Activated naive CD4-positive, alpha-beta T cell treated with Interleukin-2 at 50 U/mL for 16 hours (primary cell): ENCODE measurements at places on chromosomes 6 and 20.

DNA sequence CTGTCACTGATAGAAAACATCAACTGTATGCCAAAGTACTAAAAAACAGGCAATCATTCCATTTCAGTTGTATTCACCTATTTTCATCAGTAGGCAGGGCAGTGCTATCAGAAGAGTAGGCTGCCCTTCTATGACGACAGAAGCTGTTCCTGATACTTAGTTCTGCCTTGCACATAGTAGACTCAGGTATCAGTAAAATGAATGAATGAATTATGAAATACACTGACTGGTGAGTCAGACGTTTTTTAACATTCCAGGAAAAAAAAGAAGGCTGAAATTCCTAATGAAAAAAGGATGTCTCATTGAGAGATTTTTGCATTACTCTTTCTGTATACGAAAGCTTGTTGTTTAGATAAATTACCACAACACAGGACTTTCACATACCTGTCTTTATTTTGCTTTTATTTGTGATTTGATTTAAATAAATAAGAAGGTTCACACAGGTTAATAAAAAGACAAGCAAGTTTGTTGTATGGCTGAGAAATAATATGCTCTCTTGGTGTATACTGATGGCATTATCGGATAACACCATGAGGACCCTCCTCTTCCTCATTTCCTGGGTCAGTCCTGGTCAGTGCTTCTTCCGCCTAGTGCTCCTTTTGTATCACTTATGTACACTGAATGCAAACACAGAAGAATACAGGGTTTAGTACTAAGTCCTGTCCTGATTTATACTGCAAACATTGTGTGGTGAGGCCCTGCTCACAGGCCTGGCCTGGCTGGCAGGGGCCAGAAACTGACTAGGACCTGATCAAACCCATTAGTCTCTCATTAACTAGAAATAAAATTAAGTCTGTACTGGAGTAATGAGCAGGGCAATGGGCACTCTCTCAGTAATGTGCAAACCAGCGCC, 39.4 kb upstream of the SPDEF start:
- no peak for DNase-seq

DNA sequence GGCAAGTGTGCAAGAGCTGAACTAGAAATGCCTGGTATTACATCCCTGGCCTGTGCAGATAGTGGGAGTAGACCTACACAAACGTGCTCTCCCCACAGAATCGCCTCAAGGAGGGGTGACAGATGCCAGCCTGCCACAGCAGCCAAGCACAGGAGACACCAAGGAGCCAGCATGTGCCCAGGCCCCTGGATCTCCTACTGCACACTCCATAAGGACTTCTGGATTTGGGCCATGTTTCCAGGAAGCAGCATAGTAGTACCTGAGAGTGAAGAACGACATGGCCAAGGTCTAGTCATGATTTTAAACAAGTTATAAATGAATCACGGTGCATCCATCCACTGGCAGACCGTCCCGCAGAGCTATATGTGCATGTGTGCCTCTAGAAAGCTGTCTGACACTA, 232.2 kb downstream of the SYNDIG1 start:
- no peak for DNase-seq

GRCh38 chr6:159104931-159105330, 60.1 kb upstream of the TAGAP start:
- DNase-seq, result no peak

DNA sequence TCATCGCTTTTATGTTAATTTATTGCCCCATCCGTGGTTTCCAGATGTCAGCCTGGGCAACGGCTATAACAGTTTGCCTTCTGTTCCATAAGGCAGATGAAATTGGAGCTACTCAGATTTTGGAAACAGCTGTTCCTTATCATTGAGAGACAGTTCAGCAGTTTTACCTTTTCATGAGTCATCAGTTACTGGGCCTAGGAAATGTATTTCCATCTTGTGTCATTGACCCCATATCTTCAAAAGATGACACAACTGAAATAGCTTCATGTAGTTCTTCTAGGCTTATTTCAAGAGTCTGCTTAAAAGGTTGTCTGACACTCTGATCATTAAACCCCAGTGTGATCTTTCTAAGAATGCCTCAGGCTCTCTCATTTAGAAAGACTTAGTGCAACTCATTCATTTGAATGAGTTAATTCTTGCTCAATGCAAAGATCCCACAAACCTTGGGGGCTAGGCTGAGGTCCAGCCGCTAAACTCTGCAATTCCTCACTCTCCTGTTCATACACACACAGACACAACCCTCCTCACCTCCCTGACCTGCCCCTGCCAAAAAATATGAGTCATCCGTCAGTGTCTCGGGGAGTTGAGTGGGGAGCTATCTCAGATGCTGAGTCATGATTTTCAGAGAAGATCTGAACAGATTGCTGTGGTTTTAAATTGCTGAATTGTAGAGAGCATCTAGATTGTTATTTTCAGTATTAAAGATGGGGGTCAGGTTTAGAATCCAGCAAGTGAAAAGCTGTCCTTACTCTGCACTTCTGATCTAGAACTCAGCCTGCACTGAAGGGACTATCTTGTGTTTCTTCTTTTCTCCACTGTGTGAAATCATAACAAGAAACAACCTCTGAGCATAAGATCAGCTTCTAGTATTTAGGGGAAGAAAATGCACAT, 61.8 kb downstream of the RPP40 start:
- DNase-seq, result peak; percentile 60

- DNase-seq, result no peak
These were observed 40.0 kb upstream of the OCSTAMP start for GRCh38 chr20:46590443-46590842.

- no peak for DNase-seq
These were observed 36.8 kb downstream of the KIAA1755 start for GRCh38 chr20:38223743-38224100.

DNA sequence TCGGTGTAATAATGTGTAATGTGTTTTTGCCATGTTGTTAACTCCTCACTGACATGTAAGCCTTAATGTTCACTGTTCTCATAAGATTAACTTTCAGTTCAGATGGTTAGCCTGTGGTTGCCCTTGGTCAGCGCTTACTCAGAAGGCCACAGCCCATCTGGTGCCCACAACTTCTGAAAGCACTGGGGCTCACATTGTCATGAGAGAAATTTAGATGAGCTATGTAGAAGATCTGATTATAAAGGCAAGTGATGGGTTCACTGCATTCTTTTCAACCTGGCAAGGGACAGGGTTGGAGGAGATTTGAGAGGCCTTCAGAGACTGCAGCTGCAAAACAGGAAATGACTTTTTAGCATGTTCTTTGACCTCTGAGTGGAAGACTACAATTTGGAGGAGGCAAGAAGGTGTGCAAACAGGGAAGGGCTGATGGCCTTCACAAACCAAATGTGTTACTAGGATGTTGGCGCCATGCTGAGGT, 242.3 kb upstream of the SUPT3H start:
- peak; percentile 27 for DNase-seq
